ENCODE measurements at places on chromosomes 2 and 18.

- DNase-seq: no peak
Measured at GRCh38 chr2:190303647-190304046, 16.0 kb downstream of the HIBCH start.

GRCh38 chr2:8255448-8255800, 426.4 kb upstream of the ID2 start:
- DNase-seq: peak; percentile 62

DNA sequence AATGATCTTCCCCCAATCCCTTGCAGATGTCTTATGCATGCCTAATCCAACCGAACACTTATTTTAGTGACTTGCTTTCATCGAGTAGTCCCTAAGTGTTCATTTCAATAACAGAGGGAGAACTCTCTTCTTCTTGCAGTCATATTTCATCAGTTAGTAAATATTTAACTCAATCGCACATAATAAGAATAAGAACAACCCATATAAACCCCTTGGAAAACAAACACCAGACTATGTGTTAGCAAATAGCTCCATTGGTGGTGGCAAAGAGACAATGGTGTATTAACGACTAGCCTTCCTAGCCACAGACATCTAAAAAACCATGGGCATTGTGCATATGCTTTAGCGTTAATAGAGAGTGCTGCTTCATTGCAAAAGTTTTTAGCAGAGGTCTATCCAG, 725.8 kb downstream of the BCL11A start:
- no peak for DNase-seq

- no peak for DNase-seq
Measured at GRCh38 chr18:10131081-10131459, 217.3 kb downstream of the VAPA start.

- DNase-seq: no peak
Measured at GRCh38 chr2:176096243-176096985, 3.2 kb upstream of the HOXD12 start.

GRCh38 chr2:162219426-162219825, 23.8 kb downstream of the FAP start:
- no peak for DNase-seq

DNA sequence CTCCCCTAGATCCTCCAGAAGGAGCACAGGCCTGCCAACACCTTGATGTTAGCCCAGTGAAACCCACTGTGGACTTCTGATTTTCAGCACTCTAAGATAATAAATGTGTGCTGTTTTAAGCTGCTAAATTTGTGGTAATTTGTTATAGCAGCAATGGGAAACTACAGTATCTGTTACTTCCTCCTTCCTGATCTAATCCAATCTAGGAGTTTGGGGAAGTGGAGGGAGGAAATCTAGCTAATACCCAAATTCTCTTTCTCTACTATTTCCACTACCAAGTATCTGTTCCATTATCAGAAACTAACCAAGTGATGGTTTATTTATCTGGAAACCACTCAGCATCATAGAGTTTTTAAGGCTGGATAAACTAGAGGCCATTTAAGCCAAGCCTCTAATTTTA, 64.9 kb downstream of the AFF3 start:
- DNase-seq: no peak

- DNase-seq: no peak
Measured at GRCh38 chr18:30997223-30997622, 45.3 kb downstream of the DSC3 start.

GRCh38 chr2:228329282-228329681, 147.8 kb upstream of the SPHKAP start:
- no peak for DNase-seq

GRCh38 chr18:25725501-25725900, 364.9 kb downstream of the SS18 start:
- no peak for DNase-seq

GRCh38 chr18:419541-420175, 80.8 kb downstream of the COLEC12 start:
- no peak for DNase-seq

DNA sequence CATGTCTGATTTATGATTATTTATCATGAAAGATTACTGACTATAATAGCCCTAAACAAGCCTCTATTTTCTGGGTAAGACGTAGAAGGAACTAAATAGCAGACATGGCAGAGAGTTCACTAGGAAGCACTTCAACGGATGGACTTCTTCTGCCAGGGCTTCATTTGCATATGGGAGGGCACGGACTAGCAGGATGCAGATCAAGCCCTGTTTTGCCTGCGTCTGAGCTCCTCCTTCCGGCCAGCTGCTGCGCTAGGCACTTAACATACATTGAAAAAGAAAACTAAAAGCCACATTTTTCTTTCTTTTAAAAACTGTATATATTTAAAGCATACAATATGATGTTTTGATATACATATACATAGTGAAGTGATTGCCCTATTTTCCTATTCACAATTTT, 340.0 kb upstream of the MEX3C start:
- DNase-seq: peak; percentile 58

DNA sequence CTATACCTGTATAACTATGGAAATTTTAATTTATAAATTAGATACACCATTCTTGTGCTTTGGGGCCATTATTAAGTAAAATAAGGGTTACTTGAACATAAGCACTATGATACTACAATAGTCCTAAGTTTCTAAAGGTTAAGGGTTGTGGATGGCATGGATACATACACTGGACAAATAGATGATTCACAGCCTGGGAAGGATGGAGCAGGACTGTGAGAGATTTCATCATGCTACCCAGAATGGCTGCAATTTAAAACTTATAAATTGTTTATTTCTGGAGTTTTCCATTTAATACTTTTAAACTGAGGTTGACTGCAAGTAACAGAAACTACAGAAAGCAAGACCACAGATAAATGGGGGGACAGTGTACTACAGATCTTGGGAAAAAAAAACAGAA, 295.8 kb upstream of the ZNF804A start:
- DNase-seq: no peak

DNA sequence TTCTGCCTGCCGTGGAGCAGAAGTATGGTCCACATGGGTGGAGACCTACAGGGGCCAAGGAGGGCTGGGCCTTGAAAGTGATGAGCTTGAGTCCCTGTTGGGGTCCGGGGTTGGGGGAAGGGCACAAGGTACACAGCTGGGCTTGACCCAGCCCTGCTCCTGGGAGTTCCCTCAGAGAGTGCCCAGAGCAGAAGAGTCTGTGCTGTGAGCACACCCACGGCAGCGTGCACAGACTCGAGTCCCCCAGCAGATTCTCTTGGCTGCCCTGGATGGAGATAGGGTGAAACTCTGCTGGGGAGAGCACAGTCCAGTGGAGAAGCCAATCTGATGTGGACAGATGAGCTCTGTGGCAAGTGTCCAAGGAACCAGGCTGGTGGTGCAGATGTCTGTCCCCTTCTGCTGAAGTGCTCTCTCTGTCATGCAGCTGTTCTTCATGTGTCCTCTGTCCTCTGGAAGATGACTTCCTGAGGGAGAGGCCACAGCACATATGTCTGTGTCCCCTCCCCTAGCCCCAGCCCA, 27.5 kb downstream of the INPP4A start:
- DNase-seq: no peak

DNA sequence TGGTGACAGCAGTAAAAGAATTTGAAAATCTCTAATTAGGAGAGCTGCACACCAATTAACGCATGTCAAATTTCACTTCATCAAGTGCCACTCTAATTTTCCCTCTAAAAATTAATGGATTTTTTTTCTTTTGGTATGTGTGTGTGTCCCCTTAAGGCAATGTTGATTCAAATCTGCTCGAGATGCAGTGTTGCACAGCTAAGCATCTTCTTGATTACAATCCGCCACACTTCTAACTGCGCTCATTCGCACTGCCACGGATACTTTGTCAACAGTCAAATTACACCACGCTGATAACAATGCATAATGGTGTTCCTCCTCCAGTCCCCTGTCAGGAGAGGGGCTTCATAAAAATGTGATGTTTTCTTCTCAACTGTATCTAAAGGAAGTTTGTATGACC, 261.4 kb downstream of the MEIS1 start:
- no peak for DNase-seq

- no peak for DNase-seq
Measured at GRCh38 chr2:172572981-172573380, 17.1 kb downstream of the PDK1 start.

DNA sequence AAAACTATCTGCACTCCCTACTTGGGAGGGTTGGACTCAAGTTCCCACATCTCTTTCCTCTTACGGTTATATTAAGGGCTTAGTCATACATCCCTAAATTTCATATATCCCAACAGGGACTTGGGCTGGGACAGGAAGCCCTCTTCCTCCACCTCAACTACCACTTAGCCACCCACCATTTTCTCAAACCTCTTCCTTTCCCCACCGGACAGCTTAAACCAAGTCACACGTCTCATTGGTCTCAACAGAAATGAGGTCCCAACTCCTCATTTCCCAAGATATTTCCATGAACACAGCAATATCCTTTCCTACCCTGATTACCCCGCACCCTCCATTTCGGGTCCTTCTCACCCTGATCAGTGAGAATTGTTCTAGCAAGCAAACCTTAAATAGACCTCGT, 736 bp downstream of the ZSCAN30 start:
- DNase-seq: no peak

DNA sequence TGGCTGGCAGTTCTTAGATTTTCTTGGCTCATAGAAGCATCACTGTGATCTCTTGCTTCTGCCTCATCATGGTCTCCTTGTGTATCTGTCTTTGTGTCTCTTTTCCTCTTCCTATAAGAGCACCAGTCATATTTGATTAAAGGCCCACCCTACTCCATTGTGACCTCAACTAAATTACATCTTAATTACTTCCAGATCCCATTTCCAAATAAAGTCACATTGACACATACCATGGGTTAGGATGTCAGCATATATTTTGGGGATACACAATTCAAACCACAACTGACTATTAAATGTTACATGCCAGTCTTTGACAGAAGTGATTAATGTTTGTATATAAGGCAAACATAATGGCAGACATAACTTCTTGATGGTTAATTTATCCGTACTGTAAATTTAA, 27.3 kb upstream of the TMX3 start:
- no peak for DNase-seq

GRCh38 chr2:54336136-54336976, 80.3 kb upstream of the TSPYL6 start:
- peak; percentile 73 for DNase-seq

- DNase-seq: peak; percentile 76
Measured at GRCh38 chr18:43563780-43564179, 286.5 kb upstream of the SYT4 start.

GRCh38 chr2:207683438-207683837, 28.0 kb upstream of the CCNYL1 start:
- peak; percentile 11 for DNase-seq

Data from astrocyte of the hippocampus (primary cell).